CD4-positive, alpha-beta T cell treated with Interleukin-12 subunit alpha and Interleukin-12 subunit beta, for 1 hour (primary cell): ENCODE measurements at places on chromosomes 4 and X.

DNA sequence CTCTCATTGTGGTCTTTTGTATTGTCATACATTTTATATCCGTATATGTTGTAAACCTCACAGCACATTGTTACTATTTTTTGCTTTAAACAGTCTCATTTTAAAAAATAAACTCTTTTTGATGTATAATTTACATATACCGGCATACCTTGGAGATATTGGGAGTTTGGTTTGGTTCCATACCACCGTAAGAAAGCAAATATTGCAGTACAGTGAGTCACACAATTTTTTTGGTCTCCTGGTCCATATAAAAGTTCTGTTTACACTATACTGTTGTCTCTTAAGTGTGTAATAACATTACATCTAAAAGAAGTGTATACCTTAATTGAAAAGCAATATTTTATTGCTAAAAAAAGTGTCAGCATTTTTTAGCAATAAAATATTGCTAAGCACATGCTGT lies 70.0 kb downstream of the KDM6A start:
- no peak for DNase-seq

- no peak for DNase-seq
Measured at GRCh38 chrX:97479106-97479890, 595.6 kb downstream of the RPA4 start.

DNA sequence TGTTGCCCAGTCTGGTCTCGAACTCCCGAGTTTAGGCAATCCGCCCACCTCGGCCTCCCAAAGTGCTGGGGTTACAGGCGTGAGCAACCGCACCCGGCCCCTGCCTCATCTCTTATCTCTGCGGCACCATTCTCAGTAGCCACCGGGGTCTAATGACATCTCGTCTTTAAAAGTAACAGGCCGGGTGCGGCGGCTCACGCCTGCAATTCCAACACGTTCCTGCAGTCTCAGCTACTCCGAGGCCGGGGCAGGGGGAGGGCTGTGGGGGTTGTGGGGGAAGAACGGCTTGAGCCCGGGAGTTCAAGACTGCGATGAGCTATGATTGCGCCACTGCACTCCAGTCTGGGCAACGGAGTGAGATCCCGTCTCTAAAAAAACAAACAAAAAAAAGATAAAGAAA lies 28.8 kb downstream of the ING2 start:
- DNase-seq, result no peak

- DNase-seq, result no peak
Measured at GRCh38 chr4:156194896-156195295, 241.2 kb upstream of the CTSO start.

- DNase-seq, result no peak
Measured at GRCh38 chr4:94654714-94655113, 103.0 kb upstream of the BMPR1B start.

DNA sequence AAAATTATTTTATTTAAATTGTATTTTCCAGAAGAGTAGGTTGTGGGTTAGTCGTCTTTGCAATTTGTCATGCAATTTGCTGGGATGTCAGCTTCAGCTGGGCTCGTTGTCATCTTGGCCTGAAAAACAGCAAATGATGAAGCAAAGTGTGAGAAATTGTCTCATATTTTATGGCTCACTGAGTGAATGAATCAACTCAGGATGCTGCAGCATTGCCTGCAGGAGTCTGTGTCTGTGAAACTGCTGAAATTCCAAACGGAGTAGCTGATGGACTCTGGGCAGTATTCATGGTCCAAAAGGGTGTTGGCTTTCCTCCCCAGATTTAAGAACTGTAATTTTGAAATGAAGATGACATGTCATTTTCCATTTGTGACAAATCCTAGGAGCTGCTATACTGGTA lies 37.2 kb downstream of the CXCL8 start:
- no peak for DNase-seq

DNA sequence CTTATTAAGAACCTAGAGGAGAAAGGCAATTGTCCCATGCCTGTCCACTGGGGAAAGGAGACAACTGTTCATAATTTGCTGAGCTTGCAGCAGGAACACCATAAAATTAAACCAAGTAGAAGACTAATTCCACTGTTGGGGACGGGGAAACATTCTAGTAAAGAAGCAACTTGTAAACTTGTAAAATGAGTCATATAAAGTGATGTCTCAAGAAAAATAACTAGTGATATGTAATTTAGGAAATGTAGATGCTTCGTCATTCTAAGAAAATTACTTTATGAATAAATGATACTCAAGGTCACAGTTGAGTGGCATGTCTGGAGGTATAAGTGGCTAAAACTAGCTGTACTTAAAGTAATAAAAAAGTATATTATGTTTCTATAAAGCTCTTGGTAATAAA lies 121.2 kb upstream of the MID1 start:
- DNase-seq, result no peak

DNA sequence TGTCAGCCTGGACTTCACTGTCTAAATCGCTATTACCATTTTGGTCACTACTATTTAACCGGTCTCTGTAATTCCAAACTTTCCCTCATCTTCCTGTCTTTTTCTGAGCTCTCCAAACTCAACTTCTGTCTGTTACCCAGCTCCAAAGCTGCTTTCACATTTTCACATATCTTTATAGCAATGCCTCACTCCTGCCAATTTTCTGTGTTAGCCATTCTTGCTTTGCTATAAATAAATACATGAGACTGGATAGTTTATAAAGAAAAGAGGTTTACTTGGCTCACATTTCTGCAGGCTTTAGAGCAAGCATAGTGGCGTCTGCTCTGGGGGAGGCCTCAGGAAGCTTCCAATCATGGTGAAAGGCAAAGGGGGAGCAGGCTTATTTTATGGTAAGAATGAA lies 368.3 kb upstream of the GNPDA2 start:
- no peak for DNase-seq

DNA sequence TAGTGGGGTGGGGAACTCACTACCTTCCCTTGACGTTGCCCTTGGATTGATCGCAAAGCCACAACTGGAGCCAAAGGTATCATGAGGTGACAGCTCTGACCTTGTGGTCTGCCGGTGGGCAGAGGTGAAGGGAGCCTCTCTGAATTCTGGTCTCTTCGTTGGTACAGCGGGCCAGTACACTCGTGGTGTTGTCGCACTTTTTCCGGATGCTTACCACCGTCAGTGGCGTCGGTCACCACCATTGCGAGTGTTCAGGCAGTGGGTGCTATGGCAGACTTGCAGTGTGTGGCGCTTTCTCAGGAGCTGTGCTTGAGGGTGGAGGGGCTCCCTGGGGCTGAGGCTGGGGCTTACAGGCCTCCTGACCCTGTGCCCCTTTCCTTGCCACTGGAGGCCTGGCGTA lies 5.2 kb upstream of the GRPEL1 start:
- no peak for DNase-seq

GRCh38 chr4:155433636-155434360 lies 57.0 kb upstream of the MAP9 start:
- DNase-seq, result no peak

- DNase-seq, result no peak
Measured at GRCh38 chrX:67545036-67545821, 1.4 kb downstream of the AR start.

GRCh38 chrX:136794080-136794479 lies 13.3 kb upstream of the ARHGEF6 start:
- no peak for DNase-seq

DNA sequence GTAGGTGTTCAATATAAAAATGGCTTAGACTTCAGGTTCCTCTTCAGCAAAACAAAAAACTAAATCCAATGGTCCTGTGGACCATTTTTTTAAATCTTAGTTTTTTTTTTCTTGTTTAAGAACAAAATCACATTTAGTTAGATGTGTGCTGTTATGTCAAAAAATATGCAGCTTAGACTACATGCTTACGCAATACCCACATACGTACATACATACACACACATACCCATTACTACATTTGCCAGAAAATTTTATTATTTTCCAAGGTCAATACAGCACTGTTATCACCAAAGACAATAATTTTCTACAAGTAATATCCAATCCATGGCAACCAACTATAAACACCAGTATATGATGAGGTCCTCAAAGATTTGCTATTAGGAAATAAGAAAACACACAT lies 144.1 kb downstream of the PDGFC start:
- DNase-seq, result no peak

- no peak for DNase-seq
Measured at GRCh38 chrX:68848189-68848940, 19.5 kb downstream of the EFNB1 start.

- DNase-seq, result peak; percentile 89
Measured at GRCh38 chr4:77156912-77157858, at the start of gene CCNG2. Gene CCNG2, plus strand, starts transcription at chr4:77157207. Its CDS starts 1,326 bp downstream, at chr4:77158533.

DNA sequence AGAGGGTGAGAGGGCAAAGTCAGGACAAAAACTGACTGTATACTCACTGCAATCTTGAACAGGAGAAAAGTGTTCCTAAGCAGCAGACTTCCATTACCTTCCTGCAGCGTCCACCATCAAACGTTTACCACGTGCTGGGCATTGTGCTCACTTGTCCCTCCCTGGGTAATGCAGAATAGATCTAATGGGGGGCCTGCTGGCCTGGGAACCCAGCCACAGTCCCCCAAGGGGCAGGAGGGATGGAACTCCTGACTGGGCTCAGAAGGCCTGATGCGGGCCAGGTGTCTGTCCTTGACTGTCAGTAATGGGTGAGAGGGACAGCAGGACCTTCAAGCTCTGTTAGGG lies 37.6 kb upstream of the FAM156A start:
- DNase-seq, result no peak

DNA sequence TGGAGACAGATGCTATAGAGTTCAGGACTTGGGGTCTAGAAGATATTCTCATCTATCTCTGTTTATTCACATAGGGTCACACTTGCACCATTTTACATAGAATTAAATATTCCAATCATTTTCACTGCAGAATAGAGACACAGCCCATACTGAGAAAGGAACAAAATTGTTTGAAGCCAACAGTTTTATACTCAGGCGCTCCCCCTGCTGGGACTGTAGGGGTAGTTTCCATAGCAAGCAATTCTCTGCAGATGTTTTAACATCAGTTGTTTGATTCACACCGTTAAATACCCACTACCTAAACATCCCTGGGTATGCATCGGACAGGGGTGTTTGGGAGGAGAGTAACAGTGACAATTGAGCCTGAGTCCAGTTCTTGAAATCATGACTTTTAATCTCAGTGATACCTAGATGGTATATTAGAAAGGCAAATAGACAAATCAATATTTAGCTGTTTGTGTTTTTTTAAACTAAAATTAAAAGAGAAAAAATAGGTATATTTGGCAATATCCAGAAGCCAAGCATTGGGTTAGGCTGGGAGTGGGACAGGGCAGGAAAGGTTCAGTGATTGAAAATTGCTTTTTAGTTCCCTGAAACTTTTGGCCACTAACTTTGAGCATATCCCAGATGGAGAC lies 33.8 kb downstream of the LONRF3 start:
- peak; percentile 28 for DNase-seq

DNA sequence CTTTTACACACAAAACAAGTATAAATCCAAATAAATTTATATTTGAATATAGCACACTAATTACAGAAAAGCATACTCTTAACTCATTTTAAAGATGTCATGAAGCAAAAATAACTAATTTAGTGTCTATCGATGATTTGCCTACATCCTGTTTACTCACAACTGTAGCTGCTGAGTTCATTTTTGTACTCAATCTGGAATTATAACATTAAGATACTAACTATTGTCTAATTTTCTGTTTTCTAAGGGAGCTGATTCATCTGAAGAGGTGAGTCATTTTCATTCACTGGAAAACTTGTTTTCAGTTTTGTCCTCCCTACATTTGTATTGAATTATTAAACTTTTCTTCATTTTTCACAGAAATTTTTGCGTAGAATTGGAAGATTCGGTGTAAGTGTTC lies 3.7 kb downstream of the STATH start:
- no peak for DNase-seq

GRCh38 chrX:119398974-119399771 lies at the start of gene SLC25A43:
Gene SLC25A43, plus strand, starts transcription at chrX:119399336. Its CDS starts 68 bp downstream, at chrX:119399404.
- peak; percentile 29 for DNase-seq

DNA sequence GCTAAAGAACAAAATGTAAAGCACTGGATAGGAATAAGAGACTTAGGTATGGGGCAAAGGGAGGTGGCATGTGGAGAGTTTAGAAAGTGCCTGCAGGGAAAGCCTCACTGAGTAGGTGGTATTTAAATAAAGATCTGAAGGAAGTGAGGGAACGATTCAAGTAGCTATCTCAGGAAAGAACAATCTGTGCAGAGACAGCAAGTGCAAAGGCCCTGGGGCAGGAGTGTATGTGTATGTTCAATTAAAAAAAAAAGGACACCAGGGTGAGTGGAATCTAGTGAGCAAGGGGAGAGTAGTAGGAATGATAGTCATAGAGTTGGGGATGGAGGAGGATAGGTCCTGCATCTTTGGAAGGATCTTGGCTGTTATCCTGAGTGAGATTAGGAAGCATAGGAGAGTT lies 779.9 kb upstream of the FTHL17 start:
- no peak for DNase-seq

- DNase-seq, result no peak
Measured at GRCh38 chrX:122788216-122788615, 395.9 kb upstream of the GRIA3 start.

DNA sequence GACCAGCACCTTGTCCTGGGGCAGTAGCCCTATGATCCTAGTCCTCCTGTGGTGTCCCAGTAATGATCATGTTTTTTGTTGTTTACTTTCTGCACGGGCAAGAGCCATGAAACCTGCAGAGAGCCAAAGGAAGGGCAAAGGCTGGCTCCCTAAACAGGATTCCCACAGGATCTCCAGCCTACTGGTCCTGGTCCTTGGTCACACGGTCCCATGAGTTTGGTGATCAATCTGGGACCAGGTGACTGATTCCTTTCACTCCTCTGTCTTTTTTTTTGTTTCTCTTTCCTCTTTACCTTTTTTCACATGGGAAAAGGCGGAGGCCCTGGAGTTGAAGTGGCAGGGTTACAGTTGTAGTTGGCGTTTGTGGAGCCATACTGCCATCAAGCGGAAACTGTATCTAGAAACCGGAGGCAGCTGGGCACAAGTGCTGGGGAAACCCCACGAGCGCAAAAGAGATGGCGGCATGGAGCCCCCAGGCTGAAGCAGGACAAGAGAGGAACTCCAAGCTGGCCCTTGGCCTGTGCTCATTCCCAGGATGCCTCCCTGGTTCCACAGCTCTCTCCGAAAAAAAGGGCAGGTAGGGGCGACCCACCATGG lies 34.6 kb downstream of the NBDY start:
- peak; percentile 57 for DNase-seq

DNA sequence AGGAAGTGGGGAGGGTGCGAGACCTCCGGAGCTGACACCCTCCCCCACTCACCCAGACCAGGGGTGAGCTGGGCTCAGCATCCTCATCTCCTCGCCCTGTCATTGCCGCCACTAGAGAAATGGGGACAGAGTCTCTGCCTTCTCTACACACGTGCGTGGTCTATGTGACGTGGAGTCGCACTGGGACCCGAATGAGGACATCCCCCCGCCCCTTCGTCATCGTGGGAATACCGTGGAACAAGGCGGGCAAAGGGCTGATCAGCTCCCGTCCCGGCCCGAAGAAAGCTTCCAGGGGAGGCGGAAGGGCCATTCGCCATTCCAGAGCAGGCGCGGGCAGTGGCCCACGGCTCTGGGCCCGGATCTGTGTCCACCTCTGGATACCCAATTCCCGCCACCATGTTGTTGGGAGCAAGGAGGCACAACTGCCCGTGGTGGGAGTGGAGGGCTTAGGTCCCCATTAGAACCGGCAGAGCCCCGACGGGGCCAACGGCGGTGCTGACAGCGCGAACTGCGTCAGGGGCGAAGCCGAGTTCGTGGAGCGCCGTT lies 12.0 kb downstream of the HMX1 start:
- no peak for DNase-seq

- no peak for DNase-seq
Measured at GRCh38 chr4:592825-593520, 16.9 kb upstream of the TMEM271 start.

- DNase-seq, result no peak
Measured at GRCh38 chr4:61301271-61301670, 101.1 kb downstream of the ADGRL3 start.

- DNase-seq, result no peak
Measured at GRCh38 chrX:132443196-132444135, 45.4 kb downstream of the MBNL3 start.
